ENCODE measurements at places on chromosomes 7 and 10.

GRCh38 chr10:24207341-24207740 is 1.6 kb upstream of the KIAA1217 start:
- no peak for DNase-seq

GRCh38 chr10:80154978-80155695 is 22.6 kb downstream of the PLAC9 start:
- peak; percentile 23 for DNase-seq

- DNase-seq = no peak
Measured at GRCh38 chr7:151776446-151776845, 100.5 kb downstream of the PRKAG2 start.

GRCh38 chr7:2698581-2699288 is 10.7 kb downstream of the AMZ1 start:
- DNase-seq = no peak

DNA sequence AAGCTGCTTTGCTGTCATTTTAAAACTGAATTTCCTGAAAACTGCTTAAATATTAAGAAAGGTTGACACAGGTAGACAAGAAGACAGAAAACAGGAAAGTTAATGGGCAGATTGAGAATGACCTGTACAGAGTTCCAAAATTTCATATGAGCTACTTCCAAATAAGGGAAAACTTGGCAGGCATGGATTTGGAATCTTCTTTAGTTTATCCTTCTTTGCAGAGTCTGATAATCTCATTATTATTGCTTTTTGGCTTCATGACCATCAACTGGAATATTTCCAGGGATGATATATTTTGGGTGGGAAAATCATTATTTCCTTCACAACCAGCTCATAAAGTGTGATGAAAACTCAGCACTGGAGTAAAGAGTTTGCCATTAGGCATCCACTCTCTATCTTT is 346.5 kb upstream of the NPVF start:
- no peak for DNase-seq

- no peak for DNase-seq
Measured at GRCh38 chr7:29839921-29840320, 33.6 kb downstream of the WIPF3 start.

GRCh38 chr10:98825741-98826140 is 379.0 kb upstream of the HPS1 start:
- DNase-seq = no peak

- DNase-seq = no peak
Measured at GRCh38 chr7:111529507-111530355, 32.6 kb downstream of the IMMP2L start.

DNA sequence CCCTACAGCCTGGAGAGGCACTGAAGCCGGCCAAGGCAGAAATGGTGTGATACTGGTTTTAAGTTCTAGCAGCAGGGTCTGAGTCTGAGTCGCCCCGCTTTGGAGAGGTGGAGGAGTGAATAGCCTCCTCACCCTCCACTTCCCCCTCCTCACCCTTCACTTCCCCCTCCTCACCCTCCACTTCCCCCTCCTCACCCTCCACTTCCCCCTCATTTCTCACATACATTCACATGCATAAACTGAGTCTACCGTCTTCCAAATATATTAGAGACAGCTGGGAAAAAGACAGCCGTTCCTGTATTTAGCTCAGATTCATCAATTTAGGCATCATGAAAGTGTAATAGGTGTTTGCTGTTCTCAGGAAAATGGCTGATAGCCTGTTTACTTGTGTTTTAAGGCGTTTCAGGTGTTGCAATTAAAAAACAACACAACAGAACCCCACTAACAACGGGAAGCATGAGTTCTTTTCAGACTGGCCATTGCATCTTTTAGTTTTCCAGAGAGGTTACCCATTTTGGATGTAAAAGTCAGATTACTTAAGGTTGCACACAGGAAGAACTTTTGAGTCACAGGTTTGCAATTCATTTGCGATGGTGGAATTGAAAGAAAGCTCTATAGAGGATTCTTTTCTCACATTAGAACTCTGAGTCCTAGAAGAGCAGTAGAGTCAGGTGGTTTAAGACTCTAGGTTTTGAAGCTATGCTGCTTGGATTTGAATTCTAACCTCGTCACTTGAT is 861 bp downstream of the NRBF2 start:
- DNase-seq = peak; percentile 51

DNA sequence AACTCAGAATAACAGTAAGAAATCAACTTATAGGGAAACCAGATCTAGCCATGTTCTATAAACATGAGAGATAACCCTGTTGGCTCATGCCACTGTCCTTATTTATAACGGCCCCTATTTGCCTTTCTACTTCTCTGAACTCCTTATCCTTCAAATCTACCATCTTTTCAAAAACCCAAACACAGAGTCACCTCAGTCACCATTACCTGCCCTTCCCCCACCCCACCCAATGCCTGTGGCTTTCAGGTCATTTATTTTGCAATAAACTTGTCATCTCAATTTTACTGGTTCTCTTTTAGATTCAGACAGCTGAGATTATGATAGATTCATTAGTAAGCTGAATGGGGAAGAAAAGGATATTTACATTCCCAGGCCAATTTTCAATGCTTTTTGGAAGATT is 53.6 kb downstream of the KMT2C start:
- no peak for DNase-seq

DNA sequence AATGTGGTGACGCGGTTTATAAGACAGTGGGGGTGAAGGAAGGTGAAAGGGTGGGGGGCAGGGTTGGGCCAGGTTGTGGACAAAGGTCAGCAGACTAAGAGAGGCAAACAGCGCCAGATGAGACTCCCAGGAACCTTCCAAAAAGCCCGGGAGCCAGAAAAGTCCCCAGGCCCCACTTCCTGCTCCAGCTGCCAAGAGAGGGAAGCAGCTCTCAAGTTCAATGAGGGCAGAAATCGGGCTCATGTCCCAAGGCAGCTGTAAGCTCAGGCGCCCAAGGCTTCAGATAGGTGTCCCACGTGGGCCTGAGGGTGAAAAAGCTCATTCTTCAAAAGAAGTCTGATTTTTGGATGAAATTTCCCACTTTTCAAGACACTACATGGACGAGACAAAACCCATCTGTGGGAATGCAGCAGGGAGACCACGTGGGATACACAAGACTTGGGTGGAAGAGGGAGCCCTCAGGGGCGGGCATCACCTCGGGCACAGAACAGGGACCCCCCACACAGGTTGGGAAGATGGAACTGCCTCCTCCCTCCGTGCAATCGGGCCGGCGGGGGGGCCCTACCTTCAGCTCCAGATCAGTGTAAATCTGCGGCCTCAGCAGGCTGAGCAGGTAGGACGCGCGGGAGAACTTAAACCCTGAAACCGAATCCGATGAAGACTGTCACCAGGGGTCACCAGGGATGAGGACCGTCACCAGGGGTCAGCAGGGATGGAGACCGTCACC is 7.8 kb downstream of the PYROXD2 start:
- DNase-seq = no peak

- no peak for DNase-seq
Measured at GRCh38 chr10:88241501-88241900, 341.6 kb downstream of the RNLS start.

- DNase-seq = peak; percentile 47
Measured at GRCh38 chr7:23349484-23350157, 50.5 kb downstream of the MALSU1 start.

DNA sequence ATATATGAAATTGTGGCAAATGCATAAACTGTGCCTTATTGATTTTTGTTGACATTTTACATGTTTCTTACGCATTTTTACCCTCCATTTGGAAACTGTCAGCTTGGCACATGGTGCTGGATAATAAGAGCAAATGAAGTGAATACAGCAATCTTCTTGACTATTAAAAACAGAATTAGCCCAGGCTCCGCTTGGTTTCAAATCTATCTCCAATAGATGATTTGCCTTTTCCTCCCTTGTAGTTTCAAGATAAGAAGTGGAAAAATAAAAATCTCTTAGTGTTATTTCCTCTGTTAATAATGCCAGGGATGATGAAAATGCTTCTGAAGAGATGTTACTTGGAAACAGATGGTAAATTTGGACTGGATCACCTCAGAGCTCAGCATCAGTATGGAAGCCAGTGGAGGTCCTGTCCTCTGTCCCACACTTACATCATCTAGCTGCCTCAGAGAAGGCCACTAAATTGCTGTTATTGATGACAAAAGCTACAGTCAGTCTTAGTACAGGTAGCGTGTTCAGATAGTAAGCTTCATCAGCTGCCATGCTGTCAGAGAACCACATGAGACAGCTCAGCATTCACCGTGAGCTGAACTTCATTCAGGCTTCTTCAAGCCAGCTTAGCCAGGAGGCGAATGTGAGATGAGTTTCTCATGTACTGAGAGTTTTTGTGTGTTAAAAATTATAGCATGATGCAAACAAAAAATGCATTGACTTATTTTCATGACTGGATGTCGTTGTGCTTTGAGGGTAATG is 246.8 kb downstream of the CELF2 start:
- DNase-seq = no peak

DNA sequence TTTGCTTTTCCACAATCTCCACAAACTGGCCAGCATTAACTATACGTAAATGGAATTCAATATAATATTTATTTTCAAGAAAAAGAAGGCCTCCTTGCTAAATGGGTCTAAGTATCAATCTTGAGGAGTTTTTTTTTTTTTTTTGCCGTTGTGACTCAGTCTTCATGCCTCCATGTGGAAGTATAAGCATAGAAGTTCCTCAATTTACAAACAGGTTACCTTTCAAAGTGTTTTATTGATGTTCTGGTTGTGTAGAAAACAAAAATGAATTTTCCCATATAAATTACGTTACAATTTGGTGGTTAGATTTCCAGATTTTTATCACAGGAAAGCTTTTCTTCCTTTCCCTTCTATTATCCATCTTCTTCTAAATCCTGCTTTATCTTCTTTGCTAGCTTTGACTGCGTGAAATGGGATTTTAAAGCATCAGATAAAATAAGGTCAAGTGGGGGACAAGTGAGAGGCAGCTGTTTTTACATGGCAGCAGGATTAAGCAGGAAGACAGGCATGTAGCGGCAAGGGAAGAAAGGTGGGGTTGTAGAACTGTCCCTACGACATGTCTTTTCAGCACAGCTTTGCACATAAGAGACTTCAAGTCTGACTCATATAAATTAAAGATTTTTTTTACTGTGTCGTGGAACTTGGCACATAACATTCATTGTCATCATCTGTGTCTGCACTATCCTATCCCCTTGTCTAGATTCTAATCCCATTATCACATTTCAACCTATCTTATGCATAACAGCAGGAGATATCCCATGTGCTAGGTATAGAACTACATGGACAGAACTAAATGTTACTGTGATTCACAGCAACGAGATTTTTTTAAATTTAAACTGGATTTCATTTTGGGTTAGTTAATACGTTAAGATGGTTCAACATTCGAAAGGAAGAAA is 135.3 kb upstream of the FAM3C start:
- no peak for DNase-seq

- no peak for DNase-seq
Measured at GRCh38 chr7:20304366-20304765, 26.3 kb upstream of the ITGB8 start.

DNA sequence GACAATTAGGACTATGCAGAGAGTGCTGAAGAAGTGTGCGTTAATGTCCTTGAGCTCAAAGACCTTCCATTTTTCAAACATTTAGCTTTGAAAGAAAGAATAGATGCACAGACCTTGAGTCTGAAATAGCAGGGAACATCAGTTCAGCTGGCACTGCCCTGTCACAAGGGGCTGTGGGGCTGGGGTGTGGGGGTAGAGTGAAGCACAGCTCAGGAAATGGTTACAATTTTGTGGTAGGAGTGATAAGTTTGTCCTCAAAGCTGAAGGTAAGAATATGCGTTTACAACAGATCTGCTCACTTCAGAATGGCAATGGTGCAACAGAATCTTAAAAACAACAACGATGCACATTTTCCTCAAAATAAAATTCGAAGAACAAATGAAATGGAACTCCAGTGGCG is 33.6 kb downstream of the SMKR1 start:
- DNase-seq = no peak

DNA sequence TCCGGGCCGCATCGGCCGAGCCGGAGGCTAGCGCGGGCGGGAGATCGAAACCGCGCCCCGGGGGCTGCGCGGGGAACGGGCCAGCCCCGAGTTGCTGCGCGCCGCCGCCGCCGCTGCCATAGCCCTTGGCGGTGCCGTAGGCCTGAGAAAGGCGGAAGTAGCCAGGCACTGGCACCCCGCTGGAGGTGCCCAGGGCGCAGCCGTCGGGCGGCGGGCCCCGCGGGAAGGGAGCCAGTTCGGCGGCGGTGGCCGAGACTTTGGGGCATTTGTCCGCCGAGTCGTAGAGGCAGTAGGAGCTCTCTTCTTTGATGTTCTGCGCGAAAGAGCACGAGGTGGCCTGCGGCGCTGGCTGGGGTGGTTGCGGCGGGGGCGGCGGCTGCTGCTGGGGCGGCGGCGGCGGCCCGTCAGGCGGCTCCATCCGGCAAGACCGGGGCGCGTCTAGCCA is 587 bp downstream of the HOXA10 start:
- DNase-seq = peak; percentile 58

DNA sequence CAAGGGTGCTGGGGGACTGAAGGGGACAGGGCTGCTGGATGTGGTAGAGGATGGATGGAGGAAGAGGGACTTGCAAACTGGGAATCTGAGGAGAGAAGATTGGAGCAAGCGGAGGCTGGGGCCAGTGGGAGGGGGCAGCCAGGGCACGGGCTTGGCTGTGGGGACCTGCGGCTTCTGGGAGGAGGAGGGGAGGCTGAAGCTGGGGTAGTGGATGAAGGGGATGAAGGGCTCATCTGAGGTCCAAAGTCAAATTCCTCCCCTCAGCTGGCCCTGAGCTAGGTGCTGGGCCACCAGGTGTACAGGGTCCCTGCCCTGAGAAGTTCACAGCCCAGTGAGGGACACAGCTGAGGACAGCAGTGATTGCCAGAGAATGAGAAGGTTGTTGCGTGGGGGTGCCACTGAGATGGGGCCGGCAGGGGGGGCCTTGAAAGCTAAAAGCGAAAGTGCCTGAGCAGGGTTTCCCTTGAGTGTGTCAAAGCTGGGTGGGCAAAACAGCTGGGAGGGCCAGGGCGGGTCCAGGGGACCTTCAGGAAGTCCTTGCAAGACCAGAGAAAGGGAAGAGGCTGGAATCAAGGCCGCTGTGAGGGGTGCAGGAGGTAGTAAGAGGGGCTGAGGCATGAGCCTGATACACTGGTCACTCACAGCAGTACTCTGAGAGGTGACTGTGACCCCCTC is 75.2 kb downstream of the MYL10 start:
- DNase-seq = no peak

- DNase-seq = no peak
Measured at GRCh38 chr7:596071-596818, 76.6 kb upstream of the PDGFA start.

- peak; percentile 31 for DNase-seq
Measured at GRCh38 chr10:56605051-56605450, 244.0 kb upstream of the ZWINT start.

- DNase-seq = peak; percentile 41
Measured at GRCh38 chr10:86668297-86669165, at the start of gene LDB3. Gene LDB3, plus strand, starts transcription at chr10:86668511. Its CDS starts 181 bp downstream, at chr10:86668692.

DNA sequence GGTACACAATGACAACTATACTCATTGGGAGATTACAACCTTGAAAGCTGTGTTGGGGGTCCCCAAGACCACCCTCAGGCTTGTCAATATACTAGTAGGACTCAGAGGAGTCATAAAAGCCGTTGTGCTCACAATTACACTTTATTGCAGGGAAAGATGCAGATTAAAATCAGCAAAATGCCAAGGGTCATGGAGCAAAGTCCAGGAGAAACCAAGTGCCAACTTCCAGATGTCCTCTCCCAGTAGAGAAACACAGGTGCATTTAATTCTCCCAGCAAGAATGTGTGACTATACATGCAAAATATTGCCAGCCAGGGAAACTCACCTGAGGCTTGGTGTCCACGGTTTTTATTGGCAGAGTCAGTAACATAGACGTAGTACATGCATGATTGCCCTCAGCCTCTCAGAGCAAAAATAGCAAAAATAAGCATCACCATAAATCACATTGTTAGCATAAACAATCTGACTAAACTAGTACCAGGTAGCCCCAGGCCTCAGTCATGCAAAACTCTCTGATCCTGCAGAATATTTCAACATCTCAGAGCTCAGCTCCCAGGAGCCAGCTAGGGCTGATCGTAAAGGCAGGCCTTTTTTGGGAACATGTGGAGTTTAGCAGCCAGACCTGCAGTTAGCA is 50.7 kb downstream of the VIM start:
- DNase-seq = peak; percentile 54

Measured in kidney tubule cell (primary cell).